ENCODE measurements at places on chromosomes 6 and 20.

DNA sequence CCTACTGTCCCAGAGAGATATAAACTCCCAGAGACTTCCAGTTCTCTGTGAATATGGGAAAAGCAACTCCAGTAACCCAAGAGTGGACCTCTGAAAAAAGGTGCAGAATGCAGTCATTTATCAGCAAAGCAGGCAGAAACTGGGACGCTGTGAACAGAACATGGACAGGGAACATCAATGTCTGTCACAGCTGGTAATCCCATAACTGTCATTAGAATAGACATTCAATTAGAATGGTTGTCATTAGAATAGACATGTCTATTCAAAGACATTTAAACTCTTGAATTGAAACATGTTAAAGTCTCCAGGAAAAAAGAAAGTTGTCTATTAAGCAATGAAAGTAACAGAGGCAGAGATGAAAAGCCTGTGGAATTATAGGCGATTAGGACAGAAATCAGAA, 302.1 kb downstream of the BTBD3 start:
- DNase-seq, result no peak

GRCh38 chr6:167726043-167726621, 100.6 kb upstream of the AFDN start:
- no peak for DNase-seq

DNA sequence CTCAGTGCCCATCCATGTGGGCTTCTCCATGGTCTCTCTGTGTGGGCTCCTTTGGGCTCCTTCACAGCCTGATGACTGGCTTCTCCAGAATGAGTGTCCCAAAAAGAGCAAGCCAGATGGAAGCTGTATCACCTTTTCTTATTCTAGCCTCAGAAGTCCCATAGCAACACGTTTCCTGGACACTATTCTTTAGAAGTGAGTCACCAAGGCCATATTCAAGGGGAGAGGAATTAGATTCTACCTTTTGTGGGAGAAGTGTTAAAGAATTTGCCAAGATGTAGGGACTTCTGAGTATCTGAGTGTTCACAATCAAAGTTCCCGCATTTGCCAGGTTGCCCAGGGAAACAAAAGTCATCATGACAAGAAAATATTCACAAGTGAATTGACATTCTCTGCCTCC, 20.7 kb upstream of the TBC1D22B start:
- DNase-seq, result no peak

GRCh38 chr6:84763886-84764331, 489 bp downstream of the TBX18 start:
- DNase-seq, result no peak

Data from stimulated activated CD4-positive, alpha-beta T cell treated with anti-CD3 and anti-CD28 coated beads, Interleukin-15, amount 100 ng/mL, for 1 hour (primary cell).